ENCODE measurements at places on chromosomes 5 and 9.

DNA sequence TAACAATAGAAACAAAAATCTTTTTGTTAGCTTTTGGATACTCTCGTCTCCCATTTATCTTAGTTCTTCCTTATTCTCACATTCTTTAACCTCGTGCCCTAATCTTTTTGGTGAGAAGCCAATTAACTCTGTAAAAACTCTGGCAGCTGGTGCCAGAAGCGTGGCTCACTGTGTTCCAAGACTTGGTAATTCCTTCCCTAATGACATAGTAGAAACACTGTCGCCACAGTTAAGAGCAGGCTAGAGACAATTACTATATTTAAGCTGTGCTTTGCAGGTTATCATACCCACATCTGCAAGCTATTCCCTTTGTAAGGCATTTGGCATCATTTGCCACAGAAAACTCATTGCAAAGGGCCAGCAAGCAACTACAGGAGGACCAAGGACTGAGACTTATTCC, 160.9 kb upstream of the PIK3R1 start:
- no peak for DNase-seq

DNA sequence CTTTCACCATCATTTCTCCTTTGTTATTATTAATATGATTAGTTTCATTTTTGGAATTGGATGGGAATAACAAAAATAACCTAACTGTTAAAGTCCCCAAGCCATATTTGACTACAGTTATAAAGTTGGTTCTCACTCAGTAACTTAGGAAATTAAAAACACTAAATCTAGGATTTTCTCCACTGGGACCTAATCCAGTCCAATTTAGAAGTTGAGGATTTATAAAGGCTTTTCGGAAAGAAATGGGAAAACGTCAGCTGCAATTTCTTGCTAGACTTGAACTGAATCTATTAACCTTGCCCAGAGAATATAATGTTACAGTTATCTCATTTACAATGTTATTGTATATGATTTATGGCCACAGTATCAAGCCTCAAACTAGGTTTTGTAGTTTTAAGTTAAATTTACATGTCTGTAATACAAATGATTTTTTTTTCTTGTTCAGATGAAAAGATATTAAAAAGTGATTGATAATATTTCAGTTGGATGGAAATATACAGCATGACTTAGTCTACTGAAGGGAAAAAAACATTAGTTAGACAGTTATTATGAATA, 524.3 kb upstream of the GRAMD2B start:
- no peak for DNase-seq

DNA sequence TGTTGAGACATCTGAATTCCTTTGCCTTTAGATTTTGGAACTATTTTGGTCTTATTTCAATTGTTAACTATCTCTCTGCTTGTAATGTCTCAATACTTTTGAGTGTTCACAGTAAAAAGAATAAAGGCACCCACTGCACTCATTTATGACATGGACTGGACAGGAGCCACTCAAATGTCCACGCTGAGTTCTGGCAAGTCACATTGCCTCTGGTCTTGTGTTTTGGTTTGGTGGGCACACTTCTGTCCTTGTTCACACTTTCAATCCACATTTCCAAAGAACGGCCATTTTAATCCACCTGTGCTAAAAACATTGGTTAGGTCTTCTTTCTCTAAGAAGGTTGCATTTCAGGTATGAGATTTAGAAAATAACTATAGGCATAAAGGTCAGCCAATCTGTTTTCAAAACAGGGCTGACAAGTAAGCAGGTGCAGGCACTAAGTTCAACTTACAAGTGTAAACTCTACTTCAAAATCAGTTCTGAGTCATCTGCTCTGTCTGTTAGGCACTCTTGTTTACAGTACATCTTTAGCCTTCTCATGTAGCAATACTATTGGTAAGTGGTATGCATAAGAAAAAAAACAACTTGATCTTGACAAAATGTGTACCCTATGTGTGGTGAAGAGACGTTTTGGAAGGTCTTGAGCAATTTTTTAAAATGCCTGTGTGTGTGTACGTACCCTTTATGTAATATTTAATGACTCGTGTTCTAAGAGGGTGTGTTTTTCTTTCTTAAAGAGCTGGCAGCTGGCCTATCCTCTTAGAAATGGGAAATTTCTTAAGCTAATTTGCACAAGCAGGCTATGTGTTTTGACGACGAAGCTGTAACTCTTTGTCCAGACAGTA, 31.5 kb upstream of the ZFAND5 start:
- no peak for DNase-seq

DNA sequence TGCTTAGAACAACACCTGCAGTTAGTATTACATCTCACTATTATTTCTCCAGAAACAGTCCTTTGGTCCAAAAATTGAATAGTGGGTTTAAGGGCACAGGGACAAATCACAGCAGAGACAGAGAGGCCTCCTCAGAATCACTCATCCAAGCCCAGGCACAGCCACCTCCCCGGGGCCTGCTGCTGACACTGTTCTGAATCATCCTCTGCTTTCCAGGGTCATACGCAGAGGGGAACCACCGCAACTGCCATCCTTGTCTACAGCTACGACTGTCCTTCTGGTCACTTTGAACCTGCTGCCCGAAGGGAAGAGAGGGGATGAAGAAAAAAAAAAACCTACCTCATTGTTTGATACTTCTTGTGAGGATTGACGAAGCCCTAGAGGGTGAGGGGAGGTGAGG, 35.3 kb upstream of the MAN2A1 start:
- DNase-seq, result no peak

DNA sequence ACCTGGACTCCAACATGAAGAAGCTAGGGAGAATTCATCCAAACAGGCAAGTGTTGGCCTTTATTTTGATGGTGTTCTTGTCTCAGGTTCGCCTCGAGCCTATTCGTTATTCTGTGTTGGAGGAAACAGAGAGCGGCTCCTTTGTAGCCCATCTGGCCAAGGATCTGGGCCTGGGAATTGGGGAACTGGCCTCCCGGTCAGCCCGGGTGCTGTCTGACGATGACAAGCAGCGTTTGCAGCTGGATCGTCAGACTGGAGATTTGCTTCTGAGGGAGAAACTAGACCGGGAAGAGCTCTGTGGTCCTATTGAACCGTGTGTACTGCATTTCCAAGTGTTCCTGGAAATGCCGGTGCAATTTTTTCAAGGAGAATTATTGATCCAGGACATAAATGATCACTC, 367 bp downstream of the PCDHB4 start:
- DNase-seq, result no peak

DNA sequence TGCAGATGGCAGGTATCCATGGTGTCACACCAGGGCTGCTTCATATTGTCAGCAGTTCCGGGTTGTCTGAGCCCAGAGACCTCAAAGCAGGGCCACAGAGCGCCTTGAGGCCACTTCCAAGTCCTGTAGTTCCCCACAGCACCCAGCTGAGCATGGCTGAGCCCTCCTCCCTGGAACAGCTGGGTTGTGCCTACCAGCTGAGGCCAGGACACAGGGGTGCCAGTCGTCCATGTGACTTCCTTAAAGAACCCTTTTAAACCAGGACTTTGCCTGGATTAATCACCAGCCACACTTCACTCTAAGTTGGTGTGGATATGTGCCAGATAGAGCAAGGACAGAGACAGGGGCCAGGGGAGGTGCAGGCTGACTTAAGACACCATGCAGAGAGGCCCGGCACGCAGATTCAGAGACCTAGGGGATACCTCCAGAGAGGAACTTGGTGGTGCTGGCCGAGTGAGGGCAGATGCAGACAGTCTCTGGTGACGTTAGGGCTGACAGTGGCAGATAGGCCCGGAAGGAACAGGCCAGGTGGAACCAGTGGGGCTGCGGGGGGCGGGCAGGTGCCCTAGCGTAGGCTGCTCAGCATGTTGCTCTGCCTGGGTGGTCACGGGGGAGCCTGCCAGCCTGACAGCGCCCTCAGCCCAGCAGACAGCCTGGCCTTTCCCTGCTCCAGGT, 142.7 kb downstream of the CACNA1B start:
- no peak for DNase-seq

DNA sequence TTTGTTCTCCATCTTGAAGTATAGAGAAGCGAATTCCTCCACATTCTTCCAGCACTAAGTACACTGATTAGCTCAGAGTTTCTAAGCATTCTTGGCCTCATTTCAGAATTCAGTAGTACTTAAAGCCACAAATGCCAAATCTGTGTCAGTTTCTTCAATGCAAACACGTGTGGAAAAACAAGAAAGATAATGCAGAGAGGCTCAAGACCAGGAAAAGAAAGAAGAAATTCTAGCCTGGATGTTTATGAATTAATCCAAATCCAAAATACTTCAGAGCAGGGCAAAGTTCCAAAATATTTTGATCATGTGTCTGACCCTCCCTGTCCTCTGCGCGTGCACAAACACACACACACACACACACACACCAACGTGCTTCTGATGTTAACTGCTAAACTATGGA, 457.6 kb downstream of the SLCO4C1 start:
- DNase-seq, result no peak

DNA sequence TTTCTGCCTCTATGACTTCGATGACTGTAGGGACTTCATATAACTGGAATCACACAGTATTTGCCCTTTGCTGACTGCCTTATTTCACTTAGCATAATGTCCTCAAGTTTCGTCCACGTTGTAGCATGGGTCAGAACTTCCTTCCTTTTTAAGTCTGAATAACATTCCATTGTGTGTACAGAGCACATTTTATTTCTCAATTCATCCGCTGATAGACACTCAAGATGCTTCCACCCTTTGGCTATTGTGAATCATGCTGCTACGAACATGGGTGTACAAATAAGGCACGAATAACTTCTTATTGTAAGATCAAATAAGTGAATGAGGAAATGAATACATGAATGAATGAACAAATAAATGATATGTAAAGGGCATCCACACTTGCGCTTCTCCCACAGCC, 13.0 kb downstream of the BARX1 start:
- no peak for DNase-seq

- no peak for DNase-seq
Observed at GRCh38 chr5:95007921-95008597, 276.8 kb downstream of the MCTP1 start.

DNA sequence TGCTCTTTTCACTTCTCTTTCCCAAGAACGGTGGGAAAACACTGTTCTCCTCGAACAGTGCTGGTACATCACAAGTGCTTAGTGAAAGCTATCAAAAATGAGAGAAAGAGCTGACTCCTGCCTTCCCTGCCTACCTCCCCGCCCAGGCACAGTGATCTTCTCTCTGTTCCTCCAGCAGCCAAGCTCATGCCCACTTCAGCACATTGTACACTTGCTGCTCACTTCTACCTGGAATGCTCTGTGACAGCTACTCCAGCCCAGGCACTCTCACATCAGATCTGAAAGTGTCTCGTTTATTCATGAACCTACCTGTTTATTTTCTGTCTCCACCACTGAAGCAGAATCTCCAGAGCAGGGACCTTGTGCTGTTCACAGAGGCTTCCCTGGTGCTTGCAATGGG, 1.8 kb downstream of the SLC35D2 start:
- DNase-seq, result no peak

- DNase-seq, result no peak
Observed at GRCh38 chr5:76280494-76280893, 122.6 kb upstream of the IQGAP2 start.

DNA sequence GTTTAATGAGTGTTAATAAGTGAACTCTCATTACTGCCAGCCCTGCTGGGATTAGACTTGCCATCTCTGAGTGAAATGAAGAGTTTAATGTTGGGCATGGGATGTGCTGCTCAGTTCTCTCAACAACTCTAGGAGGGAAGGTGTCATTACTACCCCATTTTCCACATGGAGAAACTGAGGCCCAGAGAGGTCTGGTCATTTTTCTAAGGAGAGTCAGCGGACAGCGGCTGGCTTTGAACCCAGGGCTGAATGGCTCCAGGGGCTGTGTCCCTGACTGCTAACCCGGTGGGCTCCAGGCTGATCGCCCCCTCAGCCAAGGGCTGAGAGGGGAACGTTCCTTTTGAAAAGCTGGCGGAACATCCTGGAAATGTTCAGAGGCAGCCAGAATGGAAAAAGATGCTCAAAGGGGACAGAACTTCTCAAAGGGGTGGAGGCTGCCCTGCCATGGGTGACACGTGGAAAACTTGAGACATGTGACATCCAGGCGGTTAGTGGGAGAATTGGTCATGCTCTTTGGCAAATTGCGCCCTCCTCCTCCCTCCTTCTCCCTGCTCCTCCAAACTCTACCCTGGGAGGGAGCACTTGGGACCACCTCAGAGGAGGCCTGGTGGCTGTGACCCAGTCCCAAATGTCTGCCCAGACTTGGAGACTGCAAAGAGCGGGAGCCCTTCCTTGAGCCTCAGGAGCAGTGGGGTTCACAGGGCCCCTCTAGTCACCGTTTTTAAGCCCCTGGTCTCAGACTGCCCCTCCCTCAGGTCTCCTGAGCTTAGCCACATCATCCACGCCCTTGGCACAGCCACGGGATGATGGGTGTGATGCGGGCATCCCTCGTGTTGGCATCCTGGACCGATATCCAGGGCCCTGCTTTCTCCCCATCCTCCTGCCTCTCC, 28.7 kb downstream of the DNM1 start:
- no peak for DNase-seq

DNA sequence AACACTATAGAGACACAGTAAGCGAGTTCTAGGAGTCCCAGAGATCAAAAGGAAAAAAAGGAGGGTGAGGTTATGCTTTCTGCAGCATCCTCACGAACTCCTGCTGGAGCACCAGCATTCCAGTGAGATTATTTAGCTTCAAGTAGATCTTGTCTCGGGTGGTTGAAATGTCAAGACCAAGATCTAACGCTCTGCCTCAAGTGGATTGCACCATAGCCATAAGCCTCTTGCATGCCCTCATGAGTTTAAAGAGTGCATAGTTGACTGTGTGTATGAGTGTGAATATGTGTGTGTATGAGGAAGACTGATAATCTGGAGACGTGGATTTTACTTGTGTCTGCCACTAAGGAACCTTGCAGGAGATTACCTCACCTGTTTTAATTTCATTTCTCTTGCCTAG, 335.3 kb upstream of the ADAMTSL1 start:
- DNase-seq, result no peak

DNA sequence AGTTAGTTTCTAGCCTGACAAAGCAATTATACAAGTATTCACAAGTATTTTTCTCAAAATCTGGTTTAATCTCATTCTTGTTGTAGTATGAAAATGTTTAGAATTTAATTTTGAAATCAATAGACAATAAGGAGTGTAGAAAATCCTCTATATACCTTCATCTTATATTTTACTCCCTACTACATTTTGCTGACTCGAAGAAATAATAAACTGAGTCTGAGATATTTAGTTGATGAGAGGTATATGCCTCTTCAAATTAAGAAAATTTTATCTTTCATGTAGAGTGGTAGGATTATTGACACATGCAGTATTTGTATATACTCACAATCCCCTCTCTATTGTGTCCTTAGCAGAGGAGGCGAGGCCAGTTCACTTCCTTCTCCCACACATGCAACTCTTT, 477.7 kb downstream of the MAN2A1 start:
- no peak for DNase-seq

- no peak for DNase-seq
Observed at GRCh38 chr5:175082866-175083590, 358.6 kb downstream of the MSX2 start.

GRCh38 chr5:172484664-172485063, 30.3 kb upstream of the SH3PXD2B start:
- no peak for DNase-seq

GRCh38 chr5:72498284-72498683, 8.9 kb downstream of the ZNF366 start:
- DNase-seq, result no peak

DNA sequence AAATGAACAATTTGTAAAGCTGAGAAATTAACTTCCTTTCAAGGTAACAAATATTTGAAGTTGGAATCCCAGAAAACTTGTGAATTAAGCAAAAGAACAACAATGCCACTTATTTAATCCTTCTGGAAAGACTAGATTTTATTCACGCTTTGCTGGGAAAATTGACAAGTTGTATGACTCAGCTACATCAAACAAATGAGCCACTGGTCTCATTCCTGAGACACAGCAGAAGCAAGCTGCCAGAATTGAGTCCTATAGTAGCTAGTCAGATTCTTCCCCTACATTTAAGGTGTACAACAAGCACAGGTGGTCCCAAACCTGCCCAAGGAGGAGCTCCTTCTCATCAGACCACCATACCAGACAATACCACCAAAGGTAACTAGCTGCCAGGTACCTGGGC, 280.7 kb downstream of the SPOCK1 start:
- peak; percentile 36 for DNase-seq

All from NCI-H446 (cell line).